CD4-positive, alpha-beta T cell treated with Interleukin-12 subunit alpha and Interleukin-12 subunit beta, for 1 hour (primary cell): ENCODE measurements at places on chromosomes 13 and 19.
A peak's percentile ranks its signal among the peaks of the same experiment; 100 is the strongest.

DNA sequence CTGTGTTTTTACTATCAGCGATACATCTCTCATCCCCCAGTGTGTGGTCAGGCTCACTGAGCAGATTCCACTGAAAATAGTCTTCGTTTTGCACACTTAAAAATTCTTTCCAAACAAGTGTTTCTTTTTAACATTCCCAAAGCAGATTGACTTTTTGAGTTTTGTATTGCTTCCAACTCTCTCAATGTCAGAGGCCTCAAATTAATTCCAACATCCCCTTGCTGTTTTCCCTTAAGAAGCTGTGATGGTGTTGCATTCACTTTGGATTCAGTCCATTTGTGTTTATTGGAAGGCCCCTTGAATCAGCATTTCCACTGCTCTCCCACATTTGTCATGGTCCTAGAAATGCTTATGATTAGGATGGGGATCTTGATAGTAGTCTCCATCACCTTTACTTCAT is 228.7 kb downstream of the KCNRG start:
- no peak for DNase-seq

- no peak for DNase-seq
These were observed 14.4 kb downstream of the GRTP1 start for GRCh38 chr13:113349491-113349890.

- no peak for DNase-seq
These were observed 117.1 kb upstream of the TSC22D1 start for GRCh38 chr13:44693156-44693764.

DNA sequence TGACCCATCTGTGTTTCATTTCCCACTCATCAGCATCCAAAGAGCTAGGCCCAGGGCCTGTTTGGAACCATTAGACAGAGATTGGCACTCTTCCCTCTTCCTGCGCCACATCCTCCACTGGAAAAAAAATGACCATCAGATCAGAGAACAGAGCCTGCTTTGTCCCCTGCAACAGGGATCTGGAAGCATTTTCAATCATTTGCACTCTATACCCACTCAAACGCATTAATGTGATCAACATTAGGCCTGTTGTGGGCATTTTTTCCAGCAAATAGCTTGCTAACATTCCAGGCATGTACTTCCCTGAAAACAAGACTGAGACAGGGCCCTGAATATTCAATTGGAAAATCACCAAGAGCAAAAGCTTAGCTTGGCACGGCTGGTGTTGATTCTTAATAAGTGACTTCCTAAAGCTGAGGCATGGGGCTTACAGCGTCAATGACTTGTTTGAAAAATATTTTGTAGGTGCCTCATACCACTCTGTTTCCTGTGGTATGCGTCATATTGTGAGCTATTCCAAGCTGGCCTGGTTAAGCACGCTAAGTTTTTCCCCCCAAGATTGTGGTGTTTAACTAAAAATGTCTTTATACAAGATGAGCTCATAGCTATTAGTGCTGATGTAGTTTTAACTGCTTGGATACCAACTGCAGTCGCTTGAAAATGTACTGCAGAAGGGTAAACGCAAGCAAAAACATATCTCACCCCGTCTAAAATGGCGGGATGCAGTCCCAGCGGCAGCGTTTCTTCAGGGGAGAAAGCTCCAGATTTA is 404.4 kb downstream of the SPRY2 start:
- DNase-seq = no peak

DNA sequence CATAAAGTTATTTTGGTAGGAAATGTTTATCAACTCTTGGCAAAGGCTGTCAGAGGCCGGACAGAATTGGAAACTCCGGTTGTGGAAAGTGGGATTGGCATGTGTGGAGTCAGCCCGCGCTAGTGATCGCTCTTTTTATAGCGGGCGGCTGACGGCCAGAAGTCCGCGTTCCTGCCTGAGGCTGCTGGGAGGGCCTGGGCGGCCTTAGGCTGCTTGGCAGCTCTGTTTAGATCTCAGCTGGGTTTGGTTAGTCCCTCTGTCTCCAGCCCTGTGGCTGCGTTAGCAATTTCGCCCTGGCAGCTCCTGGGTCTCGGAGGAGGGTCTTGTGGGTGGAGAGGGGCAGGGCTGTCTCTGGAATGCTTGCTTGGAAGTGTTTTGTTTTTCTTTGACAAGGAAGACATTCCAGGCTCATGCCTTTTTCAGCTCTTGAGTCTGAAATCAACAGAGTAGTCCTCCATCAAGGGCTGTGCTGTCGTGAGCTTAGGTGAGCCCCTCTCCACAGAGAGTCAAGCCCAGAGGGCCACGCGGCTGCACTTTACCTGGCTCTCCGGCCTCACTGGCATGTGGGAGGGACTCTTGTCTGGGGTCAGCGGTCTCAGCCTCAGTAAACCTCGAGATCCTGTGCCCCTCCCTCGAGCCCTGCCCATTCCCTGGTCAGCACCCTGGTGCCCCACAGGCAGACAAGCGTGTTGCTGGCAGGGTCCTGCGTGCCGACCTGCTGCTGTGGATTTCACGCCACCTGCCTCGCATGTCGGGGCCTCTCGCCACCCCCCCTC is 22.5 kb downstream of the DOT1L start:
- no peak for DNase-seq

- no peak for DNase-seq
These were observed 410.2 kb downstream of the TBC1D4 start for GRCh38 chr13:75071796-75072195.

- peak; percentile 64 for DNase-seq
These were observed 8.2 kb downstream of the CAPN12 start for GRCh38 chr19:38736036-38736412.

DNA sequence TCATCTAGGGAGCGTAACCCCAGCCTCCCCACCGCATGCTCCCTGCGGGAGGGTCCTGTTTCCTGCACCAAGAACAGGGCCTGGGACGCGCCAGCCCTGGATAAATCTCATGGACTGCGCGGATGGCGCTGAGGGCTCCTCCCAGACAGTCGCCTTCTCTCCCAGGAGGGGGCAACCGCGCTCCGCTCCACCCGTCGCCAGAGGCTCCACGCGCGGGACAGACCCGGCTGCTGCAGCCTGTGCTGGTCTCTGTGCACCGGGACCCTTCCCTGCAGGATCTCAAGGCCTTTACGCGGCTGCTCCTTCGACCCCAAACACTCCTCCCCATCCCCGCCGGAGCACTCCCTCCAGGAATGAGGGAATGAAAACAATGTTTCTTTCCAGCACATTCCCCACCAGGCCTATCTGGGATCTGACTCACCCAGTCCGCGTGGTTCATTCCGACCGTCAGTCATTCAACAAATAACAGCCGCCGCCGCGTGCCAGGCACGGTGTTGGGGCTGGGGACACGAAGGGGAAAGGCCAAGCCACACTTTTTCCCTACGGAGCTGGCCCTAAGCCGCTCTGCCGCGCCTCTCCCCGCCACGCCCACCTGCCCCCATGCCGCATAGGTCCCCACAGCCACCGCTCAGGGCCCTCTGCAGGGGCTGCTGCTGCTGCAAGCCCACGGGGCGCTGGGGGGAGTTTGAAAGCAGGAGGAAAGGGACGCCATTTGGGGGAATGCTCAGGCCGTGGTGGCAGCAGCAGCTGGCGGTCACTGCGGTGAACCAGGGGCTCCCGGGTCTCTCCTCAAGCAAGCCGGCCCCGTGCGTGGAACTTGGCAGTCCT is 6.0 kb downstream of the PNMA8B start:
- DNase-seq = no peak

- peak; percentile 49 for DNase-seq
These were observed 18.8 kb upstream of the EDDM13 start for GRCh38 chr19:56253737-56254136.

GRCh38 chr19:49875857-49876421 is 1.2 kb downstream of the AKT1S1 start:
- DNase-seq = peak; percentile 66

DNA sequence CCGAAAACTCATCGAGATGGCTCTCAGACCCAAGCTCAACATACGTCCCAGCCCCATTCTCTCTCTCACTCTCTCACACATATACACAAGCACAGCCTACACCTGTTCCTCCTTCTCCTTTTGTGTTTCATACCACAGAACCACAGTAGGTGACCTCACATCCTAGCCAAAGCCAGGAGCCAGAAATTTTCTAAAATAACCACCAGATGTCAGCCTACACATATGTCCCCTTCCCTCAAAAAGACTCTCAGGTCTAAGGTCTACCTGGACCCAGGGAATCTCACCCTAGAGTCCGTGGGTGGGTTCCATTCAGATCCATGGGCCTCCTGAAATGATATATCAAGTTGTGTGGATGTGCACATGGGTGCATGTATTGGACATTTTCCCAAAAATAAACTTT is 104.2 kb upstream of the IPO5 start:
- DNase-seq = no peak

GRCh38 chr13:20130012-20130411 is 30.8 kb downstream of the GJA3 start:
- no peak for DNase-seq

DNA sequence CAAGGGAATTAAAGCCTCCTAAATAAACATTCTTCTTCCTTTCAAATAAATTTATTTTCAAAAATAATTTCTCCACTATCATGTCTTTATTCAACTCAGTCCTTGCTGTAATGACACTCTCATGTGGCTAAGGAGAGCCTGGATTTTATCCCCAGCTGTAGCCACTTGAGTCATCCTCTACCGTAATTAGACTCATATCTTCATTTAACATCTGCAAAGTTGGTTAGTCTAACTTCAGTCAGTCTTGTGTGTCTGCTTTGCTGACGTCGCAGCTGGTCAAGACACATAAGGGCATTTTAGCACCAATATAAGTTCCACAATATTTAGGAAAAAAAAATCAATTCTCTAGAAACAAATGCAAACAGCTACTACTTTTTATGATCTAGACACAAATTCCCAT is 776.4 kb upstream of the ATXN8OS start:
- no peak for DNase-seq

GRCh38 chr19:5987077-5987818 is 9.3 kb upstream of the RANBP3 start:
- peak; percentile 75 for DNase-seq

DNA sequence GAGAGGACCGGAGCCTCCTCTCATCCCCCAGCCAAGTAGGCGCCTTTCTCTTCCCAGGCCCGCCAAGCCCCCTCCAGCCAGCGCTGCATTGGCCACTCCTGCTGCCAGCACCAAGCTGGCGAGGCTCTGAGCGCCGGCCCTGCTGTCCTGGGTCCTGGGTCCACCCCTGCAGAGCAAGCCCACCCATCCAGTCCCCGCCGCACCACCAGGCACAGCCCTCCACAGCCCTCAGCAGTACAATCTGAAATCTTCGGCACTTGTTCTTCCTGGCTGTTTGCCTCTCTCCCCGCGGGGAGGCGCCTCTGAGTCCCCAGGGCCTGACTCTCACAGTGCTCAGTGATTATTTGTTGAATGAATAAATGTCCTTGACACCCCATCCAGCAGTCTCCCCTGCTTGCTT is 236.4 kb upstream of the SGCG start:
- DNase-seq = no peak
